Liver (tissue), 10 donors: ENCODE measurements at places on chromosomes 11 and 22.
A peak's percentile ranks its signal among the peaks of the same experiment; 100 is the strongest.

DNA sequence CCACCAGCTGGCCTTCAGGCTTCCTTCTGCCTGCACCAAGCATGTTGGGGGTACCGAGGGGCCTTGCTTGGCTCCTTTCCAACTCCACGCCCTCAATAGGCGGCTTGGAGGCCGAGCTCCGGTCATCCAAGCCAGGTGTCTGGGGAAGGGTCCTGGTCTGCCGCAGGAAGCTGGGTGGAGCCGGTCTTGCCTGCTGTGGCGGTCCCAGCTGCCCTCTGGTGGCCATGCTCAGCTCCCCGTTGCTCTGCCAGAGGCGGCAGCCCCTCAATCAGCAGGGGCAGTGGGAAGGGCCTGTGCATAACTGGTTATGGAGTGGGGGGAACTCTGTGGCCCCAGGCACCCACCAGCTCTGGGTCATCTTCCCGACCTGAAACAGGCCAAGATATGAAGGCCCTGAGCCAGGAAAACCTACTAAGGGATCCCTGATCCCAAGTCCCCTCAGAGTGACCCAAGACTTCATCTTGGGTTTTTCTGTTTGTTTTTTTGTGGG is 3.2 kb downstream of the ARVCF start:
- DNase-seq = peak; percentile 77

- DNase-seq = no peak
These were observed 12.5 kb downstream of the VPS26B start for GRCh38 chr11:134236834-134237556.

DNA sequence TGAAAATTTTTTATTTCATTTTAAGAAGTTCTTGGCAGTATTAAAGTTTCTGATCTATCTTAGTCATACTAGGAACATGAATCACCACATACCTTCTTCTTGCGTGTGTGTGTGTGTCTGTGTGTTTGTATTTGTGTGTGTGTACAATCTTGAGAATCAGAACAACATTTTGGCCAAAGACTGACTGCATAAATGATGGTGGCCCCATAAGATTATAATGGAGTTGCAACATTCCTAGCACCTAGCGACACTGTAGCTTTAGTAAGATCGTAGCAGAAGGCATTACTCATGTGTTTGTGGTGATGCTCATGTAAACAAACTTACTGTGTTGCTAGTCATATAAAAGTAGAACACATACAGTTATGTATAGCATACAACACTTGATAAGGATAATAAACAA is 205.4 kb downstream of the FAM76B start:
- DNase-seq = no peak

- DNase-seq = no peak
These were observed 9.8 kb downstream of the PDHX start for GRCh38 chr11:34926101-34926830.

DNA sequence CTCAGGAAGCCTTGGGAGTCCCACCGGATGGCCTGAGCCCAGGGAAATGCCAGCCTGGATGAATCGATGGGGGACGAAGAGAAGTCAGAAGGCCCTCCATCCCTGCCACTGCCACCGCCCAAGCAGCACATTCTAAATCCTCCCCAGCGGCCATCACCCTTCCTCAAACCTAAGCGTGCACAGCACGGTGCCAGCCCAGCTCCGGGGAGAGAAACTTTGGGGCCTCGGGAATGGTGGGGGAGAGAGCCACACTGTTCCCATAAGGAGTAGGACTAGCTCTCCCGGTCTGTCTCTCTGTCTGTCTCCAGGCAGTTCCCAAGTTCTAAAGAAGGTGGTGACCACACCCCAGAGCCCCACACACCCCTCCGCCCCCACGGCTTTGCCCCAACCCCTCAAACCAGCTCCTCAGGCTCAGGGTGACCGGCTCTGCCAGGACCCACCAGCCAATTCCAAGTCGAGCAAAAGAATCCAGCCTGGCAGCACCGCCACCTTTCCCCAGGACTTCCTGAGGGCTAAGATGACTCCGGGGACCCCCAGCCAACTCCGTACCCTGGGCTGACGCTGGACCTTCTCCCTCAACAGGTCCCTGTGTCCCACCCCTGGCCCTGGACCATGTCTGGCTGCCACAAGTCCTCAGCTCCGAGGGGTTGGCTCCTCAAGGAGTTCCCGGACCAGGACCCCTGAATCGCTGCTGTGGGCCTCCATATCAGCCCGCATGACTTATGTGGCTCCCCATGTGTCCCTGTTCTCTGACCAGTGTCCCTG is 2.7 kb downstream of the AHNAK start:
- no peak for DNase-seq

GRCh38 chr22:49328630-49329405 is 498.9 kb downstream of the BRD1 start:
- DNase-seq = no peak

DNA sequence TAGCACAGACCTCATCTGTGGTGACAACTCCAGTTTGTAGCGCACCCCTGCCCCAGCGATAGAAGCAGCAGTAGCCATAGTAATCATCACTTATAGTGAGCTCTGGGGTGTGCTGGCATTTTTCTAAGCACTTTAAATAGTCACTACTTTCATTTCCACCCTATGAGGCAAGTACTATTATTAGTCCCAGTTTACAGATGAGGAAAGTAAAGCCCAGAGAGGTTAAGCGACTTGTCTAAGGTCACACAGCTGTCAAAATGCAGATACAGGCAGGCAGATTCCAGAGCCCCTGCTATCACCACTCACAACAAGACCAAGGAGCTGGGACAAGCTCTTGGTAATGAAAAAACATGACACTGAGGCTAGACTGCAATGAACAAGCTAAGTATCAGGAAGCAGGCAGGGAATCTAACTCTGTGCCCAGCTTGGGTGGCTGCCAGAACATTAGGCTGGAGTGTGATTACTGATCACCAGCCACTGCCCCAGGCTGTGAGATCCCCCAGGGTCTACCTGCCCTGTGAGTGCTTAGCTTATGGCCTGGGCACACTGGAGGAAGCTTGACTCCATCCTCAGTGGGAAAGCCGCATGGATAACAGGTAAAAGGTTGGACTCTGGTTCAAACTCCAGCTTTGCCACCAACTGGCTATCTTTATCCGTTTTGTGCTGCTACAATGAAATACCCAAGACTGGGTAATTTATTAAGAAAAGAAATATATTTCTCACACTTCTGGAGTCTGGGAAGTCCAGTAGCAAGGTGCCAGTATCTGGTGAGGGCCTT is 561.1 kb downstream of the MN1 start:
- no peak for DNase-seq

DNA sequence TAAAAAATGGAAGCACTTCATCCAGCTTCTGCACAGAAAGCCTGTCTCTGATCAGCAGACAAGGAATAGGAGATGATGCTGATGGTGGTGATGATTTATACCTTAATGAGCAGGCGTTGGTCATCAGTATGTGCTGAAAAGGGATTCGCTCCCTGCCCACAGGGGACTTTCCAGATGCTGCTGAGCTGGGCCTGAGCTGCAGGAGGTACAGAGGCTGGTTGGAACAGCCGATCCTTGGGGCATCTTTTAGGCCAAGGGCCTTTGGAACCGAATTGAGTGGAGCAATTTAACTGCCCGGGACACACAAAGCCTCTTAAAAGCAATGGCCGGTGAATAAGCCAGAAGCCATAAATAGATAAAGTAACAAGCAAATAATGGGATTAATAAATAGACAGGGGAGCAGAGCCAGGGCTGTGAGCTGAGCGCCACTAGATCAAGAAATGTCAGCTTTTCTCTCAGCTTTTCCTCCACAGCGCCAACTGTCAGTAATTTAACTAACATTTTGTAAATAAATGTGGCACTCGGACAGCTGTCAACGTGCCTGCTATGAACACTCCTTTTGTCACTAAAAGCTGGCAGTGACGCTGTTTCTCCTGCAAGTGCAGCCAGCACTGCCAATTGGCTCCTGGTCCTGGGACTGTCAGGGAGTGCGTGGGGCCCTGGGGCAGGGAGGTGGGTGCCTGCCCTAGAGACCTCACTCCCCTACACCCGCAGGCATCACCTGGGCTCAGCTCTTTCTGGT is 562.3 kb downstream of the NTM start:
- no peak for DNase-seq

- DNase-seq = no peak
These were observed 42.2 kb downstream of the POLD3 start for GRCh38 chr11:74634537-74634936.

GRCh38 chr22:43867839-43868635 is 5.7 kb upstream of the SULT4A1 start:
- peak; percentile 62 for DNase-seq

GRCh38 chr11:17561111-17561415 is 14.0 kb downstream of the OTOG start:
- no peak for DNase-seq

- no peak for DNase-seq
These were observed 21.8 kb downstream of the CACNA1I start for GRCh38 chr22:39592081-39593065.

DNA sequence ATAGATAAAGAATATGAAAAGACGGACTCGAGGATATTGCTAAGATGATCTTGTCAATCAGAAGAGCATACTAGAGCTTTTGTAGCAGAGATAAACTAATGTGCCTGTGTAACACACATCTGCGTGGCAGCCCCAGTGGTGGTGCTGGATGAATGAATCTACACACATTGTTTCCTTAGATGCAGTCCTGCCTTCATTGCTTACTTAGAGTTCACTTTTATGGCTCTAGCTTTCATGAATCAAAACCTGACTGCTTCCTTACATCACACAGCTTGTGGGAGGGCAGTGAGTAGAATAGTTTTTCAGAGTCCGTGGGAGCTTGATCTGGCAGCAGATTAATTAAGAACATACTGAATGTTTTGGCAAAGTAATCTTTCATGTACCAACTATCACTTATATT is 83.7 kb downstream of the EXT2 start:
- no peak for DNase-seq

DNA sequence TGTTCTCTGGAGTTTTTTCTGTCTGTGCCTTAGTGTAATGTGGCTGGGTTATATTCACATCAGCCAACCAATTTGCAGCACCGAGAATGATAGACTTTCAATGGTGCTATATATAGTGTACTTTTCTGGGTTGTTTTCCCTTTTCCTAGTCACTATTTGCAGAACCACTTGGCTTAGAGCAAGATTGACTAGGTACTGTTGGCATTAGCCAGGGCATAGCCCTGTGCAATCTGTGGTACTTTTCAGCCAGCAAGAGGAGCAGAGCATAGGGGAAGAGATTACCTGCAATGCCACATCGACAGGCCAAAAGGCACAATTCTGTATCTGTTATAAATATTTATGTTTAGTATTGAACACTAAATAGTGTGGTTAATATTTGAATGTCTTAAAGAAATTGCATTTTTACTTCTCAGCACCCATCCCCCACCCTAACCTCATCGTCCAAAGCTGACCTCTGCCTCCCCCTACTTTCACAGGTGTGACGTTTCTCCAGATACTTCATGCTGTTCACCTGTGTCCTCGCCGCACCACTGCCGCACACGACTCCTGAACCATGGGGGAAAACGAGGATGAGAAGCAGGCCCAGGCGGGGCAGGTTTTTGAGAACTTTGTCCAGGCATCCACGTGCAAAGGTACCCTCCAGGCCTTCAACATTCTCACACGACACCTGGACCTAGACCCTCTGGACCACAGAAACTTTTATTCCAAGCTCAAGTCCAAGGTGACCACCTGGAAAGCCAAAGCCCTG is 51.4 kb downstream of the MICAL2 start:
- DNase-seq = no peak

GRCh38 chr11:127027789-127028188 is 27.2 kb upstream of the KIRREL3 start:
- DNase-seq = no peak

DNA sequence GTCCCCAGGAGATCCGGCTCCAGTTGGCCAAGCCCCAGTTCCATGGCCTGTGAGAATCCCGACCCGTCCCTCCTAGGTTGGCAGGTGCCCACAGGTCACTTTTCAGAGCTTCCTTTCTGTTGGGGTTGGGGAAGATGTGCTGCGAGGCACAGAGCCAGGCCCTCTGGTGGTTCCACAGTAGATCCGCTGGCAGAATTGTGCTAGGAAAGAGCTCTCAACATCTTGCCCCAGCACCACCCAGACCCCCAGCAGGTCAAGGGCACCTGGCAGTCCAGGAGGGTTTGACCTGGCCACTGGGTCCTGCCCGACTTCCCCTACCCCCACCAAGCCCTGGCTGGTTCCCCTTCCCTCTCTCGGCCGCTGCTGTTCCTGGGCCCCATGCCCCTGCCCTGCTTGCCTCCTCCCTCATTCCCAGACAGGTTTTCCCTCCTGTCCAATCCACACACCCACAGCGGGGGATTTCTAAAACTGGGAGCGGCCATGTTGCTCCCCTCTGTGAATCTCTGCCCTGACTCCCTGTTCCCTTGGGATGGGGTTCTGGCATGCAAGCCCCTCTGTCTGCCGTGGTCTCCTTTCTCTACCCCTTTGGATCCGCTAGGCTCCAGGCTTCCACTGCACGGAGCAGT is 26.2 kb upstream of the GCAT start:
- DNase-seq = no peak

GRCh38 chr22:48975316-48975741 is 852.3 kb downstream of the BRD1 start:
- no peak for DNase-seq

GRCh38 chr11:128719556-128719824 is 25.6 kb downstream of the FLI1 start:
- no peak for DNase-seq

GRCh38 chr11:6413791-6414201 is 5.1 kb downstream of the APBB1 start:
- DNase-seq = no peak

DNA sequence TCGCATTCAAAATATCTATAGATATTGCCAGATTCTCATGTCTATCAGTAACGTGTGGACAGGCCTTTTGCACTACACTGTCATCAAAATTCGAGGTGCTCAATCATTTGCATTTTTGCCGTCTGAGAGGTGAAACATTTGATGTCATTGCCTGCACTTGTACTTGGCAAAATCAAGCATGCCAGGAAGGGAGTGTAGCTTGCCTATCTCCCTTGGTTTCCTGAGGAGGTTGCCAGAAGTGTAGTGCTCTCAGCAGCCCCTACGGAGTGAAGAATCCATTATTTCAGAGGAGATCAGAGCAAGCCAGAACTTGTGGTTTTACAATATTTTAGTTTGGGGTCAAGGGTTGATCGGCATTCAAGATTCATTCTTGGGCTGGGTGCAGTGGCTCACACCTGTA is 30.2 kb upstream of the APOL5 start:
- DNase-seq = no peak

GRCh38 chr11:78768971-78769370 is 194.3 kb upstream of the NARS2 start:
- no peak for DNase-seq

- no peak for DNase-seq
These were observed 57.5 kb upstream of the THY1 start for GRCh38 chr11:119480380-119481020.

DNA sequence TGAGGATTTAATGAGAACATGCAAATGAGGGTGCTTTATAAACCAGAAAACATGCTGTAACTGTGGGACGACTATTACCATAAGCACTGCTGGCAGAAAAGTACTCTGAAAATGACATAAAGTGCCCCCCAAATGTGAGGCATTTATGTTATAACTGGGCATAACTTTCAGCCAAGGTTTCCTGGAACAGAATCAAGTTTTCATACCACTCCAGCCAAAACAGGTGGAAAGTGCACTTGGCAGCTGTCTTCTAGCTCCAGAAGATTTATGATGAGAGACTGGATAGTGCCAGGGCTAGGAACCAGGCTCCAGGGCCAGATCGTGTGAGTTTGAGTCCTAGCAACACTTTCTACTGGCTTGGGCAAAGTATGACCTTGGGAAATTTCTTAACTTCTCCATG is 339.2 kb downstream of the TENM4 start:
- DNase-seq = no peak

- DNase-seq = no peak
These were observed 45.7 kb upstream of the TUB start for GRCh38 chr11:8035200-8035855.
